ENCODE measurements at places on chromosomes 6 and 20.

DNA sequence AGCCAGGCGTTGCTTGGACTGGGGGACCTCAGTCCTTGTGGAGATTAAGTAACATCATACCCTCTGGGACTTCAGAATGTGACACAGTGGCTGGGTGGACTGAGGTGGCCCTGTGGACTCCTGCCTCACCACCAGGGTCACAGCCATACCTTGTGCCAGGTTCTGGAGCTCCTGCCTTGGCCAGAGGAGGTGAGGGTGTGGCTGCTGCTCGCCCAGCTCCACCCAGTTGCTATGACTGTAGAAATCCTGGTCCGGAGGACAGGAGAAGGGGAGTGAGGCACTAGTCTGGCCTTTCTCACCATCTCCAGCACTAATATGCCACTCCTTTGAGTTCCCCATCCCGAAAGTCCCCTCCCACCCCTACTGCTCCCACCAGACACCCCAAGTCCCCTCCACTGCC, 1.9 kb downstream of the VWA7 start:
- DNase-seq, result no peak

- no peak for DNase-seq
These were observed 20.3 kb upstream of the SPDEF start for GRCh38 chr6:34576286-34576955.

- no peak for DNase-seq
These were observed 3.5 kb upstream of the LAMP5 start for GRCh38 chr20:9510911-9511310.

GRCh38 chr6:76843054-76843822, 620.1 kb downstream of the HTR1B start:
- DNase-seq, result no peak

- DNase-seq, result peak; percentile 90
These were observed 502.2 kb upstream of the JARID2 start for GRCh38 chr6:14743474-14744211.

Data from activated T-cell treated with anti-CD3 and anti-CD28 coated beads, Interleukin-2, amount 50 U/mL, for 48 hours (primary cell).